ENCODE measurements at places on chromosomes 13 and 19.

DNA sequence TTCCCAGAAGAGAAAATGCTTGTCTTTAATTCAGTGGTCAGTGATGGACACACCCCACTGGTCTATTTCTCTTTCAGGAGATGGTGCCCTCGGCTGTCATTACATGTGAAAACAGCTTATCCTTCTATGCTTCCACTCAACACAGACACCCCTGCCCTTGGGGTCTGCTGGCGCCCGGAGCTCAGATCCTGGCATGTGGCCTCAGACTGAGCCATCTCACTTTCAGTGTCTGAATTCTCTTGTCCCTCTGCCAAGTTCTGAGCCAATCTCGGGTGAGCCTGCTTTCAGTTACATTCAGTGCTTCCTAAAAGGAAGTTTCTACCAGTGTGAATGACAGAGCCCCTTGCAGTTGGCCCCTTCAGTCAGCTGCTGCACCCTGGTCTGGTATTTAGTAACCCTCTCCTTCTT, 293.6 kb downstream of the DNAJC15 start:
- no peak for DNase-seq

- DNase-seq: no peak
Measured at GRCh38 chr13:66659701-66660467, 570.3 kb downstream of the PCDH9 start.

DNA sequence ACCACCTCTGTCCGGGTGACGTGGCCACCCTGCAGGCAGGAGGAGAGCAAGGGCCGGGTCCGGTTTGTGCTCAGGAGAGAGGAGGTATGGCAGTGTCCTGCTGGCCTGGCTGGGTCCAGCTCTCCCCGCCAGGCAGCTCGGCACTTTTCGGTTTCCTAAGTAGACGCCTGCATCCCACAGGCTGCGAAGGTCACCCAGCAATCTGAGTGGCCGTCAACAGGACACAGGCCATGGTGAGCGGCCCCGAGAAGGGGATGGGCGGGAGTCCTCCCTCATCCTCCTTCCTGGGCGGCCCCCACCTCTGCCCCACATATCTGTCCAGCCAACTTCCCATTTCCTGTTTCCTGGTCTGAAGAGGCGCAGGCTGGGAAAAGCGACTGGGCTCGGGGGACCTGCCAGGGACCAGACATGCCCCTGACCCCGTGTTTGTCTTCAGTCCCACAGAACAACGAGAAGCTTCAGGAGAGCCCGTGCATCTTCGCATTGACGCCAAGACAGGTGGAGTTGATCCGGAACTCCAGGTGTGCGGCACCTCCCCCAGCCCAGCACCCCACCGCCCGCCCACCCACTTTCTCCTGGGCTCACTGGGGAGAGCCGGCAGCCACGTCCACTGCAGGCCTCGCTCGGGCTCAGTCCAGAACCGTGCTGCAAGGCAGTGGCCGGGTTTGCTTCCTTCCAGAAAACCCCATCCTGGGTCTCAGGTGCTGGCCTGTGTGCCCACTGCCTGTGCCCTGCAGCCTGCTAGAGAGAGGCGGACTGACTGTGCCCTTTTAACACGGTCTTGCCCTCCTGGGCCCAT, 16.3 kb downstream of the PIAS4 start:
- DNase-seq: no peak

GRCh38 chr13:51557875-51558612, 26.2 kb upstream of the WDFY2 start:
- no peak for DNase-seq

DNA sequence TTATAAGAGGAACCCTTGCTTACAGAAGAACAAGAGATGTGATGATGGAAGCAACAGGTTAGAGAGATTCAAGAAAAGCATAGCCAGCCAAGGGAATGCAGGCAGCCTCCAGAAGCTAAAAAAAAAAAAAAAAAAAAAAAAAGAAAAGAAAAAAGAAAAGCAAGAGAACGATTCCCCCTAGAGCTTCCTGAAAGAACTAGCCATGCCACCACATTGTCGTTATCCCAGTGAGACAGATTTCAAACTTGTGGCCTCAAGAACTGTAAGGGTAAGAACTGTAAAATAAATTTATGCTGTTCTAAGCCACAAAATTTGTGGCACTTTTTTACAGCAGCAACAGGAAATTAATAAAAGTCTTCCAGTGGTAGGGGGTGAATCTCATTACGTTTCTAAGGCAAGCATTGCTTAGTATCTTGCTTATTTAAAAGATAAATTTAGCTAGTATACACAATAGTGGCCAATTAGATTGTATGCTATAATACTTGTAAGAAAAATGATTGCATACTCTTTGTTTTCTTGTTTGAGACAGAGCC, 21.8 kb downstream of the RFXAP start:
- no peak for DNase-seq

- DNase-seq: no peak
Measured at GRCh38 chr19:48676887-48677286, 4.1 kb upstream of the NTN5 start.

DNA sequence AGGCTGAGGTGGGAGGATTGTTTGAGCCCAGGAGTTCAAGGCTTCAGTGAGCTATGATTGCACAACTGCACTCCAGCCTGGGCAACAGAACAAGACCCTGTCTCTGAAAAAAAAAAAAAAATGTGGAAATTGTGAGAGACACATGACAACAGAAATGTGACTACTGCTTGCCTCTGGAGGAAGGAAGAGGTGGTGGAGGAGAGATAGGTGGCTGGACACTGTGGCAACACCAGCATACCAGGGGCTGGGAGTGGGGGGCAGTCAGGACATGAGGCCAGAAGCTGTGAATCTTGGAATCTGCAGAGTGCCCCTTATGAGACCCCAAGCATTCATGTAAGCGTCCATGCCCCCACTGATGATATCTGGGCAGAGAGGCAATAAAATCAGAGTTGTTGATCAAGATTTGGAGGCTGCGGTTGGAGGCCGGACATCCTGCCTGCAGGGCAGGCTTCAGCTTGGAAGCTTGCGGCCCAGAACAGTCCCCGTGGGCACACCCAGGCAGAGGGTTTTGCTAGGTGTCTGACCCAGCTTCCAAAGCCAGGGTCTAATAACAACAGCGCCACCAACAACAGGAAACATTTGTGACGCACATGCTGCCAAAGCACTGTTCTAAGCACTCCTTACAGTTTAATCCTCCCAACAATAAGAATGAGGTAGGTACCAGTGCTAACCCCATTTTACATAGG, 16.9 kb downstream of the FAM187B start:
- no peak for DNase-seq

DNA sequence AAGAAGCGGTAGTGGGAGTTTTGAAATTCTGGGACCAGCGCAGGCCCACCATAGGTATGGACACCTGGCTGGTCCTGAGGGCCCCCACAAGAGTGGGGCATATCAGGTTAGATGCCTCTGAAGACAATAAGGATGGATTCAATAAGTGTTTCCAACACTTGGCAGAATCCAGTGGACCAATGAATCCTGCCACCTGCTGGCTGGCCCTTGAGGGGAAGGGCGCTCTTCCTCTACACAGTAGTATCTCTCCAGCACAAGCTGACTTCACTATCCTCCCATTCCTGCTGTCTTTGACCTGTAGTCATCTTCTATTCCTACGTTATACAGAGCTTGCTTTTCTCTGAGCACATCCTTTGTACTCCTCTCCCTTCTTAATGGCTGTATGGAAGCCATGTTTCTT, 199.7 kb upstream of the TSHZ3 start:
- DNase-seq: no peak

DNA sequence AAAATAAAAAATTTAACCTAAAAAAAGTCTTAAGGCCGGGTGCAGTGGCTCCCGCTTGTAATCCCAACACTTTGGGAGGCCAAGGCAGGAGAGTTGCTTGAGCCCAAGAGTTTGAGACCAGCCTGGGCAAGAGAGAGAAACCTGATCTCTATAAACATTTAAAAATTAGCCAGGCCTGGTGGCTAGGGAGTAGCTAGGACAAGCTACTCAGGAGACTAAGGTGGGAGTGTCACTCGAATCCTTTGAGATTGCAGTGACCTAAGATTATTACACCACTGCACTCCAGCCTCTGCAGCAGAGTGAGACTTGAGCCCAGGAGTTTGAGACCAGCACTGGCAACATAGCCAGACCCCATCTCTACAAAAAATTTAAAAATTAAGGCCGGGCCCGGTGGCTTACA, 1.1 kb downstream of the CCDC97 start:
- no peak for DNase-seq

- no peak for DNase-seq
Measured at GRCh38 chr19:31518216-31519020, 169.2 kb upstream of the TSHZ3 start.

- peak; percentile 65 for DNase-seq
Measured at GRCh38 chr19:10412257-10412977, 7.9 kb upstream of the PDE4A start.

GRCh38 chr13:44292545-44292944, 81.1 kb upstream of the SERP2 start:
- DNase-seq: no peak

- no peak for DNase-seq
Measured at GRCh38 chr13:100881291-100881864, 206.8 kb upstream of the TMTC4 start.

GRCh38 chr13:41460930-41461329, 3.6 kb downstream of the RGCC start:
- no peak for DNase-seq

DNA sequence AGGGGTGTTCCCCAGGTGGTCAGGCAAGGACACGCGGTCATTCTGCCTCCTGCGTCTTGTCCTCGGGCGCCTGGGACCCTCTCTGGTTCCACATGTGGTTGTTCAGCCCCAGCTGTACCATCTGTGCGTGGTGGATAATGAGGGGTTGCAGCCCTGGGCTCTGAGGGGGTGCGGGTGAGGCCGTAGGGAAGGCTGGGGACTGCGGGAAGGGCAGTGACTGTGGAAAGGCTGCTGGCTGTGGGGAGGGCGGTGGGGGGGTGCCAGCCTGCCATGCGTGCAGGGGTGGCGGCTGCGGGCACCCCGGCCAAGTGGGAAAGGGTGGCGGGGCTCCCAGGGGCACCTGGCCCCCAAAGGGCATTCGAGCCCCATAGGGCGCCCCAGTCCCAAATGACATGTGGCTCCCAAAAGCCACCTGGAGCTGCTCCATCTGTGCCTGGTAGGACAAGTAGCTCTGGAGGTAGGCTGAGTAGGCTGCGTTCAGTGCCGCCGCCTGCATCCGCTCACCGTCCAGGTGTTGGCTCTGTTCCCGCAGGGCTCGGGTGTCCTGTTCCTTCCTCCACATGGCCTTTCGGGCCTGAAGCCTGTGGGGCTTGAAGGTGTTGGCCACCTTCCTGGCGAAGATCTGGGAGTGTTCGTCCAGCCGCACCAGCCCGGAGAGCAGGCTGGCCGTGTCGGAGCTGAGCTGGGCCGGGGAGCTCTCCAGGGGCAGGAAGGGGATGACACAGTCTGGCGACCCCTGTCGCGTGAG, 15.1 kb downstream of the TICAM1 start:
- DNase-seq: peak; percentile 38

- DNase-seq: peak; percentile 76
Measured at GRCh38 chr19:1503089-1503924, 9.5 kb downstream of the ADAMTSL5 start.

DNA sequence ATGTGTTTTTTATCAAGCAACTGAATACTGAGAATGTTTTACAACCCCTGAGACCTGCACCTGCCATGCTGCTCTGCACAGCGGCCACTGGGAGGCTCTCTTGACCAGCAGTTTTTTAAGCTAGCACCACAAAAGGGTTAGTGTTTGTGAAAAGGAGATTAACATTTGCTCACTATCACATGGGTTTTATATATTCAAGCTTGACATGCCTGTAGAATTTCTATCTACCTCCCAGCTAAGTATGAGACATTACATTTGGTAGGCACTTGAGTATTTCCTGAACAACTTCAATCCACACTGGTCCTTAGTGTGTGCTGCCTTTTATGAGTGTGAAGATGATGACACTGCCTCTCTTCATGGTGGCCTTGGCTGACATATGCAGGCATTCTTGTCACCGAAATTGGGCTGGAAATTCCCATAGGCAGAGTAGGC, 1238.9 kb downstream of the UQCRFS1 start:
- DNase-seq: no peak

DNA sequence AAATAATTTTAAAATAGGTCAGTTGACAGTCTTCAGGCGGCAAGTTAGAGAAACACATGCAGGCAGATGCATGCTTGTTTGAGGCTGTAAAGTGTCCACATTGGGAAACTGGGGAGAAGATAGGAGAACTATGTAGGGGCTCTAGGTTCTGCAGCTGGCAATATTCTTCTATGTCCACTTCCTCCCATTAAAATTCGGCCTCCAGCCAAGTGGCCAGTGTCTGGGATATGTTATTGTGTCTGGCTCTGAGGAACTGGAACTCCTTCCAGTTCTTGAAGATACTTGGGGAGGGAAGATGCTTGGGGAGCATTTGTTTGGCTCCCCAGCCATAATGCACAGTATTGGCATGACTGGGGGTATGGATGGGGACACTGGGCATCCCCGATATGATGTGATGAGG, 20.9 kb upstream of the KLF2 start:
- DNase-seq: no peak

- no peak for DNase-seq
Measured at GRCh38 chr19:38671654-38672053, 24.2 kb downstream of the ACTN4 start.

DNA sequence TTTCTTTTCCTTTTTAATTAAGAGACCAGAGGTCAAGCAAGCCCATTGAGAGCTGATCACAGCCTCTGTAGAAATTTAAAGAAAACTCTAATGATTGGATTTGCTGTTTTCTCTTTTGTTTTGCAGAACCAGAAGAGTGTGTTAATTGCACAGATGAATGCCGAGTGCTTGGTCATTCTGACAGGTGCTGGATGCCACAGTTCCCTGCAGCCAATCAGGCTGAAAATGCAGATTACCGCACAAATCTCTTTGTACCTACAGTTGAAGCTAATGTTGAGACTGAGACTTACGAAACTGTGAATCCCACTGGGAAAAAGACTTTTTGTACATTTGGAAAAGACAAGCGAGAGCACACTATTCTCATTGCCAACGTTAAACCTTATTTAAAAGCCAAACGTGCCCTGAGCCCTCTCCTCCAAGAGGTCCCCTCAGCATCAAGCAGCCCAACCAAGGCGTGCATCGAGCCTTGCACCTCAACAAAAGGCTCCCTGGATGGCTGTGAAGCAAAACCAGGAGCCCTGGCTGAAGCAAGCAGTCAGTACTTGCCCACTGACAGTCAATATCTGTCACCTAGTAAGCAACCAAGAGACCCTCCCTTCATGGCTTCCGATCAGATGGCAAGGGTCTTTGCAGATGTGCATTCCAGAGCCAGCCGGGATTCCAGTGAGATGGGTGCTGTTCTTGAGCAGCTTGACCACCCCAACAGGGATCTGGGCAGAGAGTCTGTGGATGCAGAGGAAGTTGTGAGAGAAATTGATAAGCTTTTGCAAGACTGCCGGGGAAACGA, 93.1 kb downstream of the PCDH17 start:
- DNase-seq: no peak

DNA sequence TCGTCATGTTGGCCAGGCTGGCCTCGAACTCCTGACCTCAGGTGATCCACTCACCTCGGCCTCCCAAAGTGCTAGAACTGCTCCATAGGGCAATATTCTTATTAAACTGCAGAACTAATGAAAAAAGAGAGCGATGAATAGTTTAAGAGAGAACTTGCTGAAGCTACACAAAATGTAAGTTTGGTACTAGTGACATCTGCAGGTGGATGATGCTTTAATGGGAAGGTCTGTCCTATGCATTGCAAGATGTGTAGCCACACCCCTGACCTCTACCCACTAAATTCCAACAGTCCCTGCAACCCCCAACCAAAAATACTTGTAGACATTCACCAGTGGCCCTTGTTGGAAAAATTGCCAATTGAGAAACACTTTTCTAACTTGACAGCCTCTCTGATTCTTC, 117.8 kb downstream of the NALCN start:
- no peak for DNase-seq
